ENCODE measurements at places on chromosomes 11 and 22. TPM values are rescaled to one million over a fixed set of nuclear protein-coding genes. Genes with fewer than 3 reads are reported as not detected.
A peak's percentile ranks its signal among the peaks of the same experiment; 100 is the strongest.

- DNase-seq: no peak
Measured at GRCh38 chr11:18379201-18379600, 15.2 kb upstream of the LDHA start.

GRCh38 chr11:131185915-131186314, 184.5 kb upstream of the NTM start:
- DNase-seq: no peak

- peak; percentile 40 for DNase-seq
Measured at GRCh38 chr11:131392528-131393255, 22.3 kb downstream of the NTM start.

The PRR33 gene
- total RNA-seq: not detected

DNA sequence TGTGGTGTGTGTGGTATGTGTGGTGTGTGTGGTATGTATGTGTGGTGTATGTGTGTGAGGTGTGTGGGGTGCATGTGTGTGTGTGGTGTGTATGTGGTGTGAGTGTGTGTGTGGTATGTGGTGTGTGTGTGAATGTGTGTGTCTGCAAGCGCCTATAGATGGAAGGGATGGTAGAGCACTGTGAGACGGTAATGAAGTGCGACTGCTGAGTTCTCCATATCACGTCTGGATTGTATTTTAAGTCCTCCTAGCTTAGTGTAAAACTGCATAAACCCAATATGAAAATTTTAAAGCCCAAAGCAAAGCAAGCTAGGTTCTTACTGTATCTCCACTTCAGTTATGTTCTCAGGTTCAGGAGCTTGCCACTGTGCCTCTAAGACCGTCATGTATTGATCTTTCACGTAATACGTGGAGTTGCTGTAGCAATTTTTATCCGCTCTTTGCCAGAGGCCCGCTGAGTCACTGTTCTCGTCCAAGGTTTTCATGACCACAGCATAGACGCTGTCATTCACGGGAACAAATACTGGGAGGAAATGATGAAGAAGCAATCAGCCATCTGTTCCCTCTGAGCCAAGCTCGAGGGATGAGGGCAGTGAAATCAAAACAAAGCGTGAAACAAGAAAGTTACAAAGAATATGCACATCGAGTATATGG, 5.5 kb downstream of the PLET1 start:
- peak; percentile 54 for DNase-seq

DNA sequence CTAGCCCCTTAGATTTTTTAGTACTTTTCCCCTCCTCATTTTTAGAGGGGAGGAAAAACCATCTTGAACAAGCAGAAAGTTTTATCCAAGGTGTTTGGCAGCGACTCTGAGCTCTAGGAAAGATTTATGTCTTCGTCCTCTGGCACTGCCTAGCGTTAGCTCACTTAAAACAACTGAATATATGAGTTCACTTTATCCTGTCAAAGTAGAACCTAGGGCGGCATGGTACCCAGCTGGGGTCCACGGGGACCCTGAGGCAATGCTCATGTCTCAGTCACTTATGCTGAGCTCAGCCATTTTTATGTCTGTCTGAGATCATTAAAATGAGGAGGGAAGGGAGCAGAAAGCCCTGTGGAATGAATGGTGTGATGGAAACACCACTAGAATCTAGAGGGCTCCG, 14.2 kb upstream of the VSIG10L2 start:
- peak; percentile 35 for DNase-seq

DNA sequence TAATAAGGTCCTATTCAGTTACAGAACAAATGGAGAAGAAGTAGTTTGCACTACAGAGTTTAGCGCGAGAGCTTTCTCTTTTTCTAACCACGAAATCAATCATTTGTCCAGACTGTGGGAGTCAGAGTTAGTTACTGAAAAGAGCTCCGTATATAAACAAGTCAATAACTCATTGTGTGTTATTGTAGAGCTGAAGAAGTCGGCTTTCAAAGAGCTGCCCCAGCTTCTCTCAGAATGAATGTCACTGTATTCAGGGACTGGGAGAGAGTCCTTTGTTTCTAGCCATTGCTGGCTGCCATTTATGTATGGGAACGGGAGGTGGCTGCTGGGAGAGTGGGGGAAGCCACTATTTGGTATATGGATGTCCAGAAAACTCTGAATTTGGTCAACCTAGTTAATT, 227.8 kb downstream of the DCDC1 start:
- no peak for DNase-seq

DNA sequence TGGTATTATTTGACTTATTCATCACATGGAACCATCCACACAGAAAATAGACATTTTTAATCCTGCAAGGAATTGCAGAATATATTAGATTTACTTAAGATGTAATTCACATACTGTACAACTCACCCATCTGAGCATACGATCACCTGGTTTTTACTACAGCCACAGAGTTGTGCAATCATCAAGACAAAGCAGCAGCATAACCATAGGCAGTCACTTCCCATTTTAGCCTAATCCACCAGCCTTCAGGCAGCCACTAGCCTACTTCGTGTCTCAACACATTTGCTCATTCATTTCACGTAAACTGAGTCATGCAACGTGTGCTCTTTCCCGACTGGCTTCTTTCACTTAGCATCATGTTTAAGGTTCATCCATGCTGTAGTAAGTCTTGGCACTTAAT, 23.0 kb downstream of the PIWIL3 start:
- no peak for DNase-seq

DNA sequence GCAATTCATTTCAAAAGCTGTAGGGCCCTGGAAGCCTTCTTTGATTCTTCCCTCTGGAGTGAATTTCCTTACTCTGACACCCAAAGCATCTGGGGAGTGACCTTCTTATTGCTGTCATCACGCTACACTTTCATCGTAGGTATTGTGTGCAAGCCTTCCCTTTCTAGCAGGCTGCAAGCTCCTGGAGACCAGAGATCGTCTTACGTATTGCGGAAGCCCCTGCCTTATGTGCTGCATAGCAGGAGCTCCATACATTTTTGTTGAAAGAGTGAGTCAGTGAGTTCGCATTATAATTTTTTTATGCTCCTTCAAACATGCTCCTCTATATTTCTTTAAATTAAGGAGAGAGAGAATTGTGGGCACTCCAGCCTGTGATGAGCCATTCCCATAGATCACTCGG, 21.2 kb upstream of the TMEM218 start:
- no peak for DNase-seq

- peak; percentile 59 for DNase-seq
Measured at GRCh38 chr22:32802237-32802765, 796 bp downstream of the TIMP3 start.

The P2RX6 gene
- total RNA-seq: 3.4 TPM

DNA sequence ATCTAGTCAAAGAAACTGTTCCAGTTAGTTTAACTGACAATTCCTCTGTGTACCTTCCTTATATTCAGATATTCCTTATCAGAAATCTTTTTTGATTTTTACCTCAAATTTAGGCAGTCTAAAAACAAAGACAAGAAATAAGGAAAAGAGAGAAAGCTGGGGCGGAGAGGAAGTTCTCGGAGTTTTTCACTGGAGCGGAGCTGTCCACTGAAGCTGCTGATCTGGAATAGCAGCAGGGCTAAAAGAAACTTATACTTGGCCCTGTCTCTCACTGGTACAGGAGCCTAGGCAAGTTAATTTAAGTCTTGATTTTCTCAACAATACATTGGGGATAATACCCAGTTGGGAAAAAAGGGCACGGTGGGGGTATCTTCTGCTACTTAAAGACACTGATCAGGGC, 59.2 kb upstream of the CYP2D6 start:
- DNase-seq: no peak

- no peak for DNase-seq
Measured at GRCh38 chr22:50437511-50438304, 37.1 kb downstream of the SBF1 start.

GRCh38 chr22:27531782-27532530, 269.6 kb downstream of the MN1 start:
- peak; percentile 76 for DNase-seq

DNA sequence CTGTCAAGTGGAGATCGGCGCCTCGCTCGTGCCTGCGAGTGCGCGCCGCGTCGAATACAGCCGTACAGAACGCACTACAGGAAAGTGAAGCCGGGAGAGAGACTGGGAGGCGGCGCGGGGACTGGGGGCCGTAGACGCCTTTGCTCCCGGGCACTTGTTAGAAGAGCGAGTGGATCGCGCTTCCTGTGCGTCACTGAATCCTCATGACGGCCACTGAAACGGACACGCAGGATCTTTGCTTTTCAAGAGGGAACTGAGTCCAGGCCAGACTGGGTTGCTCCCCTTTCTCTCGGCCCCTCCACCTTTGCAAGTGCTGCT, 314 bp downstream of the RIC8A start:
- no peak for DNase-seq

The USH1C gene
- 5.3 TPM for total RNA-seq
